ENCODE measurements at places on chromosomes 3 and 15.

GRCh38 chr15:39304201-39304841, 276.6 kb upstream of the THBS1 start:
- DNase-seq = no peak

DNA sequence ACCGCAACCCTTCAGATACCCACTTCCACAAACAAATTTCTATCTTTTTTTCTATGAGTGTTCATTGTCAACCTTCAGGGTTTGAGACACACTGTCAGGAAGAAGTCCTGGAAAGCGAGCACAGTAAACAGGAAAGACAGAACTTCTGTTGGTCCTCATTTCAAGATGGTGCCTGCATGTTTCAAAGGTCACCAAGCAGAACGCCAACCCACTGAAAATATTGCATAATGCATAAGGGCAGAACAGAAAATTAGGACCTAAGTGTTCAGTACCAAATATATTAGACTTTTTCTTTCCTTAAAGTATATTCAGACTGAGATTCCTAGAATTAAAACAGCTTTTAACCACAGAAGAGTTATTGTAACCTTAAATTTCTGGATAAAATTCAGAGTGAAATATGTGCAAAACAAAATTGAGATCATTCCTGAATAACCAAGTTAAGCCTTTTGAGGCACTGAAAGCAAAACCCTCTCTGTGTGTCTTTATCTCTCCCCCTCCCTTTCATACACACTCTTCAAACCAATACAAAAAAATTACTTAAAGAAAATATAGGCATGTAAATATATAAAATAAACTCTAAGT, 387.8 kb upstream of the THBS1 start:
- DNase-seq = no peak

- no peak for DNase-seq
Measured at GRCh38 chr3:37979541-37980461, 10.8 kb upstream of the VILL start.

DNA sequence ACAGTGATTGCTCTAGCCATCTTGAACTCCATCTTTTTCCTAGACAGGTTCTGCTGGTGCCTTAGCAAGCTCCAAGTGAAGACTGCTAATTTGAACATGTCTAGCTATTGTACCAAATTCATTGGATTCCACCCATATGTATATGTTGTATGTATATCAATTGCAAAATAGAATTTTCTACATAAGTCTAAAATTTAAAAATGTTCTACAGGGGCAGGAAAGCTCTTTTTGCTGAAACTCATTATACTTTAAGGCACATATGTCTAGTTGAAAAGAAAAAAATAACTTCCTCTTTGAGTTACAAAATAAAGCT, 845.3 kb downstream of the MCTP2 start:
- DNase-seq = no peak

DNA sequence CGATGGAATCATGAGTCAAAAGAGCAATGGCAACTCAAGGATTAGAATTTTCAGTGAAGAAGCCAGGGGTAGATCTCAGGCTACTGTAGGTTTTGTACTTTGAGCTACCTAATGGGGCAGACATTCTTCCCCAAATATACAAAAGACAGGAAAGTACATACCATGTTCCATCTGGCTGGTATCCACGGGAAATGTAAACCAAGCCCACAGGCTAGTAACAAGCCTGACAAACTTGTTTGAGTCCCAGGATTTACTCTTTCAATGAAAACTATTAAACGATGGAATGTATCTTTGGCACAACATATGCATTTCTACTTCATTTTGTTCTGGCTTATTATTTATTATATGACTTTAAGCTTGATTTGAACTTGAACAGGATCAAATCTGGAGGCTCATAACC, 44.2 kb upstream of the GOLIM4 start:
- no peak for DNase-seq

DNA sequence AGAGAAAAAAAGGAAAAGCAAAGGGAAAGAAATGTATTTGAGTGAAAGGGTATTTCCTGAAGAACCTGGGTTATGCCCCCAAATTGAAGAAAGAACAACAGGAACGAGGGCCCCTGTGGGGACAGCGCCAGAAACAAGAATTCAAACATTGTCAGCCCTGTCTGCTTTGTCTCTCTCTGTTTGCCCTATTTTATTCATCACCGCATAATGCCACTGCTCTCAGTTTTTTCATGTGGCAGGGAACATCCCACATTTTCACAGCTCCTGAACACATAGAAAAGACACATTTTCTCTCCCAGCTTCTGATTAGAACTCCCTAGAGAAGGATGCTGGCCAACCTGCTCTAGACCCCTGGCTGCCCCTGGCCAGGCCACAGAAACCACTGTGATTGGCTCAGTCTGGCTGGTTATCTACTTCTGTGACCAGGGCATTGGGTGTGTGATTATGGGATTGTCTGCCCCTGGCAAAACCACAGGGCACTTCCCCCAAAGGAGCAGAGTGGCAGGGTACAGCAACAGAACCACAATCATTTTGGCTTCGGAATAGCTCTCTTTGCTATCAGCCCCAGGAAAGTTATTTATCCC, 31.3 kb upstream of the CCDC54 start:
- no peak for DNase-seq

DNA sequence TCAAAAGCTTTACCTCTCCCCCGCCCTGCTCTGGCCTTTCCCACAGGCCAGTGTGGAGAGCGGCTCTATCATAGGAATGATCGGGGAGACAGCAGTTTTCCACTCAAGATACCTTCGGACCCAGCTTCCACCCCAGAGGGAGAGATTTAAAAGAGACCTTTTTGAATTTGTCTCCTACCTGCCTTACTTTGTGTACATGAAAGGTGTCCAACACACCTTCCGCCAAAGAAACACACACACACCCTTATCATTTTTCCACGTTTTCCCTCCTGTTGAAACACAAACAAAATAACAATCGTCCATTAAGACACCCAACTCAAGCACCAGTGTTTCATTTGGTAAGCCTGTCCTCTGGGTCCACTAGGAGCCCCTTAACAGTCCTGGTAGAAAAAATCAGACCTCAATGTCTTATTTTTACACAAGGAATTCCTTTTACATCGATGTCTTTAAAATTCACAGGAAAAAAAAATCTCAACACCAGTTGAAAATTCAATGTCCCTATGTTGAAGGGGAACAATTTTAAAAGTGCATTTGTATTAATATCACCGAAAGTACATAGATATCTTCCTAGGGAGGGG, 4.0 kb downstream of the HES1 start:
- DNase-seq = no peak

DNA sequence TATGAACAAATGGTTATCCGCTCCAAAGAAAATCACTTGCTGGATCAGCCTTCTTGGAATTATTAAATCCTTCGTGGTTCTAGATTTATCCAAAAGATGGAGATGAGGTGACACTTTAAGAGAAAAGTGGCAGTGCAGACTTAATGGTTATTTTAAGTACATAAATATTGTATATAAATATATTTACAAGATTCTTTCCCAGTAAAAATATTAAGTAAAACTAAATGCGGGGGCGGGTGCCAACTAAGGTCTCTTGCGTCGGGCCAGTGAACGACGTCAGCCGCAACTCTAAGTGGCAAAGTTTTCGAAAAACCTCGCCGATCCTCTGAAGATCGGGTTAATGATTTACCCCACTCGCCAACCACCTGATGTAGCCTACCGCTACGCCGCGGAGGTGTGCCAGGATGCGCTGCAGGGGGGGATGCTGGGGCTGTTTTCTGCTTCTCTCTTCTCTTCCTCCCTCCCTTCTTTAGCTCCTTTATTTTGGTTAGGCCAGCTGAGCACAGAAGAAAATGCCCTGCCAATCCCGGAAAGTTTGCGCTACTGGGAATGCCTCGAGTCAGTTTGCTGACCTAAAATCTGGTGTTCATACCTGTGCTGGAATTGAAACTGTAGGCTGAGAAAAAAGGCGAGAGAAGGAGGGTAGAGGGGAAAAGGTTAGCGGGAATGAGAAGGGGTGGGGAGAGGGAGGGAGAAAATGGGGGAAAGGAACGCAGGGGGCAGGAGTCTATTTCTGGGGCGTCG, 7.6 kb upstream of the FOXB1 start:
- no peak for DNase-seq

DNA sequence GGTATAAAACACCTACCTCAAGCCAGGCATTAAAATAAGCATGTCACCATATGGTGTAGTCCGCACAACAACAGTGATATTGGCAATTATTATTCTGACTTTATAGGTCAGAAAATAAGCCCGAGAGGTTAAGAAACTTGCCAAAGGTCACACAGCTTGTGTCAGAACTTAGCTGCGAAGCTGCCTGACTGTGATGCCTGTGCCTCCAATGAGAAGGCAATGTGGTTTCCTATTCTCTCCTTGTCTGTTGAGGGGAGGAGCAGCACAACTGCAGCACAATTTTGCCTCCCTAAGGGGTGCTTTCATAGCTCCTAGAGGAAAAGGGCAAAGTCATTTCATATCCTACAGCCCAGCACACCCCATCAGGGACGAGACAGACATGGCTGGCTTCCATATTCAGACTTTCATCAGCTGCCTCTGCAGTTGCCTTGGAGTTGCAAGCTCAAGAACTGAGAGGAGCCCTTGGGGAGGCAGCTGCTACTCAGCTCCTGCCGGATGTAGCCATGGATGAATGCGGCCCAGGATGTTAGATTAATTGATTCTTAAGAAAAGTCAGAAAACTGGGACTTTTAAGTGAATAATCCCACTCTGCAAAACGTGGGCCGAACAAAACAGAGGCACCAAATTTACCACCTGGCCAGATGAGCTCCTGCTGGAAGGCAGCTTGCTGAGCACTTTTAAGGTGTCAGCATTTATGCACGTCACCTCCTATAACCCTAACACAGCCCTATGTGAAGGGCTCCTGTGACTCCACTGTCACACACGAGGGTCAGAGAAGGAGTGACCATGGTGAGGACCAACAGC, 38.5 kb downstream of the MYO5C start:
- DNase-seq = no peak

GRCh38 chr3:60045686-60046085, 995.9 kb upstream of the CFAP20DC start:
- DNase-seq = no peak

Data from activated naive CD4-positive, alpha-beta T cell (primary cell).